ENCODE measurements at places on chromosomes 16 and 17. TPM values are rescaled to one million over a fixed set of nuclear protein-coding genes. Genes with fewer than 3 reads are reported as not detected.

The ITGAD gene
- not detected for total RNA-seq

DNA sequence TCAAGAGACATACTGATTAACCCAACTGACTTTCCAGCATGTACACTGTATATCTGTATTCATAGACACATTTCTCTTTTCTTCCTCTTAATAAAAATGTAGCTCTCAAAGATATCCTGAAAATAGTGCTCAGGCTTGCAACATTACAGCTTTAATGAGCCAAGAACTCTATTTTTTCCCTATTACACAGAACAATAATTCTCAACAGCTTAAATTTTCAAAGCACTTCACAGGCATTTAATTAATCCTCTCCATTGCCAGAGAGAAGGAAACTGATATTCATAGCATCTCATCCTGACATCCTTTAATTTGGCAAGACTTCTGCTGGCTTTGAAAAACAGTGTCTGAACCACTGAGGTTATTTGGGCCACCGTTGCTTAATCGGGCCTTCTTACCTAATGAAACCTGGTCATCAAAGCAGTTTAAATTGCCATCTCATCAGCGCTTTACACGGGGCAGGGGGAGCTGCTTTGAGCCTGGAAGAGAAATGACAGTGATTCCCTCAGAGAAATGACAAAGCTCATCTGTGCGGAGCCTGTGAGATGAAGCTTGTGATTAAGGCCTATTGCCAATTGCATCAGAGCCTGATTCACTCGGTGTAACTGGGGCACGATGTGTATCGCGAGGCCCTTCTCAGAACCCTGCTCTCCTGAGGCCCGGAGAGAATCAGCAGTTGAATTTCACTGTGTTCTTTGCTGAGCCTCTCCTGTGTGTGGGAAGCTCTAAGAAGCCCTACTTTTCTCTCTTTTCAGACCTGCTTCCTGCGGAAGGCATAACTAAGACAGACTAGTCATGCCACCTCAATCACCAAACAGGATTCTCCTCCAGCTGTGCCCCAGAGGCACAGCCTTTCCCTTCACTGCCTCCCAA is 8.5 kb upstream of the SIAH1 start:
- no peaks in the 10 kb centered on the region for H3K27me3 ChIP-seq
- peaks cover 9% of the 10 kb centered on the region for H3K4me1 ChIP-seq
- H3K4me3 ChIP-seq, result no peak overlapping the region
- DNase-seq, result peak; percentile 40
- no peaks in the 10 kb centered on the region for H3K36me3 ChIP-seq
- peak overlapping the region; percentile 32 for H3K27ac ChIP-seq

- no peak overlapping the region for H3K27ac ChIP-seq
- DNase-seq, result no peak
- H3K4me3 ChIP-seq, result no peak overlapping the region
- H3K4me1 ChIP-seq, result peaks cover 23% of the 10 kb centered on the region
These were observed 773 bp downstream of the NTN3 start for GRCh38 chr16:2471653-2472487.

DNA sequence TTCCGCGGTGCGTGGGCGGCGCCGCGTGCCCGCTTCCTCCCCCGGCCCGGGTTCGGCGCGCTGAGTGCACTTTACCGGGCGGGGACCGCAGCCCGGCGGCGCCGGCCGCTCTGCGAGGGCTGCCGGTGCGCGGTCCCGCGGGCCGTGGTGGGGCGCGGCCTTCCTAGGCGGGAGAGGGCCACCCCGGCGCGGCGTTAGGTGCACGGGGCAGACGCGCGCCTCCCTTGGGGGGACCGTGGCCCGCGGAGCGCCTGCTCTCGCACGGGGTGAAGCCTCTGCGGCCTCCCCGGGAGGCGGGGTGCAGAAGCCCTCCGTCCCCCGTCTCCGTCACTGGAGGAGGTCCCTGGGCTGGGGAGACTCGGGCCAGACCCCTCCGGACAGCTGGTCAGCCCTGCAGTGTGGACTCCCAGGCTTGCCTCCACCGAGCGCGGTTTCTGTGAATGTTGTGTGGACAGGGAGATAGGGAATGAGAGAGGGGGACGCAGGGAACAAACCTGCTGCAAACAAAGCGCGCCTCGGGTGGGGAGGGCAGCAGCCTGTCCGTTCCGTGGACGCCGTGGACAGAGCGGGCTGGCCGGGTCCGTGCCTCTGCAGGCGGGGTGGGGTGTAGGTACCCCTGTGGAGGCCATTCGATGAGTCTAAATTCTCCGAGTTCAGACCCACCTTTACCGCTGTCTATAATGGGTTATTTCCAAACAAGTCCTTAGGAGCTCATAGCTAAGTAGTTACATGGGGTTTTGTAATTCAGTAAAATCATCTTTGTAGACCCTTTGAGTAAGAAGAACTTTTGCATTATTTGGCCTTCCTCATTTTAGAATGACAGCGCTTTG is 721 bp downstream of the TBCD start:
- H3K27me3 ChIP-seq, result no peaks in the 10 kb centered on the region
- peak overlapping the region; percentile 79 for H3K4me3 ChIP-seq
- peaks cover 12% of the 10 kb centered on the region for H3K36me3 ChIP-seq
- H3K27ac ChIP-seq, result peak overlapping the region; percentile 18
- no peak for DNase-seq

GRCh38 chr17:54948380-54948779 is 20.1 kb downstream of the COX11 start:
- no peaks in the 10 kb centered on the region for H3K4me1 ChIP-seq
- peaks cover 7% of the 10 kb centered on the region for H3K27me3 ChIP-seq
- H3K36me3 ChIP-seq, result peaks cover 8% of the 10 kb centered on the region
- H3K4me3 ChIP-seq, result no peak overlapping the region
- no peak for DNase-seq

DNA sequence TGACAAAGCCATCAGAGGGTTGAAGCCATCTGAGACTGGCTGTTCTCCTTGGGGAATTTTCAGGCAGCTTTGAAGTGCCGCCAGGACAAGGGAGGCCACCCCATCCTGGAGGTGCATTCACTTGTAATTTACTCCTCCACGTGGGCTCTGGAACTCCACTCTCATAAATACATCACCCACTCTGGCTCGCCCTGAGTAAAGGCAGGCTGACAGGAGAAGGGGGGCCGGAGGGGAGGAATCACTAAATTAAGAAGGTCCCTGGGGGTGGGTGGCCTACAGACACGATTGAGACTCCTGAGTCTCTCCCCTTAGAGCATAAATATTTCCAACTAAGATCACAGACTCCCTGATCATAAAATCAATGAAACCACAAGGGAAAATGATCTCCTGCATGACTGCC is 56.3 kb upstream of the HNF1B start:
- H3K4me3 ChIP-seq, result no peak overlapping the region
- H3K27me3 ChIP-seq, result peaks cover 8% of the 10 kb centered on the region
- no peak overlapping the region for H3K27ac ChIP-seq
- no peaks in the 10 kb centered on the region for H3K36me3 ChIP-seq

DNA sequence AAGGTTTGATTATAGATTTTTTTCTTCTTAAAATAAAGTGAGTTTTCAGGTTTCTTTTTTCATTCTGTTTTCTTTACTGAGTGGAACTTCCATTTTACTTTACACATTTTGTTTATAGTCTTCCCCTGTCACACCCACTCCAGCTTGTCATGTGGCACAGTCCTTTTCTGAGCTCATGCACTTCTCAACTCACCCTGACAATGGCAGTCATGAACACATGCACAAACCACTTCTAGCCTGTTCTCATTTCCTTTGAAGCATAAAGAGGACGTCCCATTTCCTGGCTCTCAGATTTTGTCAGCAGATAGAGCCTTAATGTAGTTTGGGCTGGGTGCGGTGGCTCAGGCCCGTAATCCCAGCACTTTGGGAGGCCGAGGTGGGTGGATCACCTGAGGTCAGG is 168.0 kb downstream of the AHSP start:
- no peak overlapping the region for H3K27ac ChIP-seq
- H3K4me1 ChIP-seq, result peaks cover 5% of the 10 kb centered on the region
- DNase-seq, result peak; percentile 75
- H3K27me3 ChIP-seq, result no peaks in the 10 kb centered on the region
